ENCODE measurements at places on chromosomes 3 and 15.

GRCh38 chr3:22122567-22122966 lies 371.6 kb upstream of the ZNF385D start:
- DNase-seq: no peak

- DNase-seq: no peak
Observed at GRCh38 chr3:172397716-172398405, 50.4 kb downstream of the GHSR start.

- DNase-seq: no peak
Observed at GRCh38 chr3:117141812-117142211, 432.2 kb downstream of the TUSC7 start.

- DNase-seq: no peak
Observed at GRCh38 chr3:139759470-139759869, 81.7 kb upstream of the NMNAT3 start.

DNA sequence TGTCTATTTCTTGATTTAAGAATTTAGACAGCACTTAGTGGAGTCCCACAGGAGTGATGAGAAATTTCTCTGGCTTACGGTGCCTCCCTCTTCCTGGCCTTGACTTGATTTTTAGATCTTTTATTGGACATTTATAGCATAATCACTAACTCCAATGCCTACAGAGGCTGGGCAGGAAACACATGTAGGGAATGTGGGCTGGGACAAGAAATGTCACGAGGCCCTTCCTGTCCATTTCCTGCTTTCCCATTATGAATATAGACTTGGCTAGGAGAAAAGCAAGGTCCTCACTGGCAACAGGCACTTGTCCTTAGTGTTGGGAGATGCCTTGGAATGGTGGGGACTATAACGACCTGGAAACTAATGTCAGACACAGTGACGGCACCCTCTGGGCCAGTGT lies 100.3 kb downstream of the MYLK start:
- no peak for DNase-seq

DNA sequence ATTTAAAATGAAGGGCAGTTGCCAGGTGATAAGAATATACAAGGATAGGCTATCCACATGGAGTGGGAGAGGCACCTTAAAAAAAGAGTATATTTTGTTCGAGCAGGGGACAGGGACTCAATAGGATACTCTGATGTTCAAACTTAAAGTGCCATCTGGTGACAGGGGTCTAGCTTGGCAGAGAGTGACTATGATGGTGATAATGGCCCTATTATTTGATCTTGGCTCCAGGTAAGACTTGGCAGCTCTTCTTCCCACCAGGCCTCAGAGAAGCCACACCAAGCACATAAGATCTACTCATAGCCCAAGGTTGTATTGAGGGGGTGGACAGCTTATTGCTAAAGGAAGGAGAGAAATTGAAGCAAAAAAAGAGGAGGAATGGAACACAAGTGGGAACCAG lies 109.0 kb upstream of the MANF start:
- no peak for DNase-seq

Measured in activated naive CD4-positive, alpha-beta T cell (primary cell).